ENCODE measurements at places on chromosomes 6 and 20.

GRCh38 chr6:116059713-116060571 is 749 bp downstream of the FRK start:
- no peak for DNase-seq

DNA sequence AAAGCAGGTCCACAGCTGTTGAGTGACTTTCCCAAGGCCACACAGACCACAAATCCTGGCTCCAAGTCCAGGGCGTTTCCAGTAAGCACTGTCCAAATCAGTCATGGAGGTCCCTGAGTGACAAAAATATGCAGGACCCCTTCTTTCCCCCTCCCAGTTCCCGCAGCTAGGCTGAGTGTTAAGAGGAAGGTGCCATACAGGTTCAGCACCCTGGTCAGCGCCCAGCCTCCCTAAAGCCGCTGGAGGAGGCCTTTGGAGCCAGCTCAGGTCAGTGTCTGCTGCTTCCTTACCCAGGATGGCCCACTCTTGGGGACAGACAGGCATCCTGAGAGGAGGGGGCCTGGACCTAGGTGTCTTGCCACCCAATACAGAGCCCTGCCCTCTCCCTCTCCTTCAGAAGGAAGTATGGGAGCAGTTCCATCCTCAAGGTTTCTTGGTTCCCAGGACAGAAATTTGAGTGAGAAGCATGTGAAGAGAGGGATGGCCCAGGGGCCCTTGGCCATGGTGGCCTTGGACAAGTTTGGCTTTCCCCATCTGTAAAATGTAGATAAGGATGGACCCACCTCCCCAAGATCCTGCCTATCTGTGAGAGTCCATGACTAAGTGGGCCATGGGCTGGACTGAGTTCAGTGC is 13.2 kb downstream of the TMEM74B start:
- DNase-seq = peak; percentile 10

DNA sequence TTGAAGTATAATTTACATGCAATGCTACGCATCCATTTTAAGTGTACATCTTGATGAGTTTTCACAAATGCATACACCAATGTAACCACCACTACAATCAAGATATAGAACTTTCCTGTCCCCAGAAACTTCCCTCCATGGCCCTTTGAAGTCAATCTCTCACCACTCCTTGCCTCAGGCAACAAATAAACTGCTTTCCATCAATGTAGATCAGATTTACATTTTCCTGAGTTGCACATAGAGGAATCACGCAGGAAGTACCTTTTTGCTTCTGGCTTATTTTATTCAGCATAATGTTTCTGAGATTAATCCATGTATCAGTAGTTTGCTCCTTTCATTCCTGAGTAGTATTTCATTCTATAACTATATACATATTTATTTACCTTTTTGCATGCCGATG is 59.6 kb upstream of the NNAT start:
- no peak for DNase-seq

- peak; percentile 50 for DNase-seq
Observed at GRCh38 chr6:127516662-127517273, 2.4 kb downstream of the MTCL3 start.

GRCh38 chr20:41467690-41468089 is 101.1 kb upstream of the EMILIN3 start:
- DNase-seq = no peak

DNA sequence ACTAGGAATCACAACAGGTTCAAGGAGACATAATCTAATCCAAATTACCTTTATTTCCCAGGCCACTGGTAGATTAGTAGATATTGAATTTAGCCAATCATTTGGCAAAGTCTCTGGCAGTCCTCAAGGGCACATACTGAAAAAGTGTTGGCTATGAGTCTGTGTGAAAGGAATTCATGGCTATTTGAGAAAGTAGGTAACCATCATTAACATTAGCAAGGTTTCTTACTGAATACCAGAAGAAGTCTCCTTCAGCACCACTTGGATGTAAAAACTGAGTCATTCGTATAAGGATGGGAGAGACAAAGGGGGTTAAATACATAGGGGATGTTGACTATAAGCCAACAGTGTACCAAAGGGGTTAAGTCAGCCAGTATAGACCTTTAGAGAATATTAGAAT is 36.7 kb downstream of the AGPAT4 start:
- no peak for DNase-seq

DNA sequence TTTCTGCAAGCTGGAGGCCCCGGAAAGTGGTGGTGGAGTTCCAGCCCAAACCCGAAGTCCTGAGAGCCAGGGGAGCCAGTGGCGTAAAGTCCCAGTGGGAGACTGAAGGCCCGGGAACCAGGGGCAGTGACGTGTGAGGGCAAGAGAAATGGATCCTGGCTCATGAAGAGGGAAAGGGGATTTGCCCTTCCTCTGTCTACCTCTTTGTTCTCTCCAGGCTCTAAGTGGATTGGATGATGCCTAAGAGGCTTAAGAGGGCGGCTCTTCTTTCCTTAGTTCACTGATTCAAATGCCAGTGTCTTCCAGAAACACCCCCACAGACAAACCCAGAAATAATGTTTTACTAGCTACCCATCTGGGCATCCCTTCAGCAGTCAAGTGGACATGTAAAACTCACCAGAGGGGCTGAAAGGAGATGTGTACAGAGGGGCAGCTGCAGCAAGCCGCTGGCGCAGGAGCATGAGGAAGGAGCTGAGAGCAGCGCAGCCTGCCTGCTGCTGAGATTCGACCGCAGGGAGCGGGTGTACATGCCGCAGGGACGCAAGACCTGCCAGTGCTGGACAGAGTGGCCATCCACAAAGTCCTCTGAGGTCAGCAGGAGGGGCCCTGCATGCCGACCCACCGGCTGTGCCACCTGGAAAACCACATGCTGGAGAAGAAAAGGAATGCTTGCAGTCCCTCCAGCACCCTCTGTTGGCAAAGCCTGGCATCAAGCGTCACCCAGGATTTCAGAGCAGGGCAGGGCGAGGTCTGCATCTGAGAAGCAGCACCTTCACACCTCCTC is 29.5 kb downstream of the CDYL start:
- peak; percentile 22 for DNase-seq

DNA sequence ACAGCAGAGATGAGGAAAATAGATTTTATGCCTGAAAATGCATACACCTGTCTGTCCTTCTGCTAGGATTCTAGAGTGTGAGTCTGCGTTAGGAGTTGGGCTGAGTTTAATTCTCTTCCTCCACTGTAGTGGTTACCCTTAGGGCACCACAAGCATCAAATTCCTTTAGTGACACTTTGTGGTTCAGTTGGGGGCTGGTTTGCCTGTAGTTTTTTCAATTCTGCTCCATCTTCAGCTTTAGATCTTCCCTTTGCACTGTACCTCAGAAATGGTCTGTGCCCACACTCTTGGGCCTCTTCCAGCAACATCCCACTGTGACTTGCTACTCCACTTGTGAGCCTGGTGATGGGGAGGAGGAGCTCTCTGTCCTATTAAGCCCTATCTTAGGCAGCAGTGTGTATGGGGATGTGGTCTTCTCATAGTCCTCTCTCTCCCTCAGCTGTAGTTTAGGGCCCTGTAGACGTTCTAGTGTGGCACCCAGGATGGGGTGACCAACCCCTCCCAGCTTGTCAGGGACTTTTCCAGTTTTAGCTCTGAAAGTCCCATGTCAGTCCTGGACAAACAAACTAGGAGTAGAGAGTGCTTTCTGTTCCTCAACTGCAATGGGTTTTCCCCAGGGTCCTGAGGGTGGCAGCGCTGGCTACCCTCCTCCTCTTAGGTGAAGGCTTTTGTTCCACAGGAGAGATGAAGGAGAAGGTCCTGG is 19.7 kb upstream of the OGFRL1 start:
- no peak for DNase-seq

- no peak for DNase-seq
Observed at GRCh38 chr6:24990944-24991809, 55.4 kb upstream of the RIPOR2 start.

DNA sequence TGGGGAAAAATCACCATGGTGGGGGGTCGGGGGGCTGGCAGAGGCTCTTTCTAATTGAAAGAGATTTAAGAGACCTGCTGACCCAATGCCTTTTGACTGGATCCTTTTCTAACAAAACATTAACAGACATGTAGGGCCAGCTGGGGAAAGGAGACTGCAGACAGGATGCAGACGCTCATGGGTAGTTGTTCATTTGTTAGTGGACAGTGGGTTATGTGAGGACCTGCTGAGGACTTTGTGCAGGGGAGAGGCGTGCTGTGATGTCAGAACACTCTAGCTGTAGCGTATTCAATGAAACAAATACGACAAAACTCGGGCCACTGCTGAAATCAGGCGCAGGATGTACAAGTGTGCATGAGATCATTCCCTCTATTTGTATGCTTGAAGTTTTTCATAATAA is 1.2 kb downstream of the IP6K3 start:
- no peak for DNase-seq

GRCh38 chr20:60310560-60311349 is 352.5 kb downstream of the CDH26 start:
- DNase-seq = no peak

DNA sequence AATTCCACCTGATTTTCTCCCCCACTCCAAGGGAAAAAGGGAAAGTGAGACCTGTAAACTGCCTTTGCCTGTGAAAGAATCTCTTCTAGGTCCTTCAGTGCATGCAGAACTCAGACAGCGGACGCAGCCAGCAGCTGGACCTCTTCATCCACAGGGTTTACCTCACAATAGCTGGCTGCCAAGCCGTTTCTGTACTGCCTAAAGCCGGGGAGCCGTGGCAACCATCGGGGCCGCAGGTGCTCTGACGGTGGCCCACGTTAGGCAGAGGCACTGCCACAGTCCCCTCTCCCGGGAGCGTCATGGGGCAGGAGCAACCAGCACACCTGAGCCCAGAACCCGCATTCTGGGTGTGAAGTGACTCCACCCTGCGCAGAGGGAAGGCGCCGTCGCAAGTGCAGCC is 206.1 kb downstream of the TTLL2 start:
- no peak for DNase-seq

DNA sequence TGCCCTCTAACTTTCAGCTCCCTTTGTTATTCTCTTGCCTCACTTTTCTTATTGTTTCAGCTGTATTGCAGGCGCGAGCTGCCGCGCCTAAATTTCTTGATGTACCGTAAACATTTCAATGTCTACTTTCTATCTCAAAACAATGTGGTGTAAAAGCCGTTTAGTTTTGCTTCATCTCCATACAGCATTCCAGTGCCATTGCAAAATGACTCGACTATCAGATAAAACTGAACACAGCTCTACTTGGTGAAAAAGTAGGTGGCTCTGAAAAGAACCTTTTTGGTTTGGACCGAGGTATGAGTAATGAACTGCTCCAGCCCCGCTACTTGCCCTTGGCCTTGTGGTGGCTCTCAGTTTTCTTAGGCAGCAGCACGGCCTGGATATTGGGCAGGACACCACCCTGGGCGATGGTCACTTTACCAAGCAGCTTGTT is 74.6 kb downstream of the OR2B2 start:
- DNase-seq = no peak

DNA sequence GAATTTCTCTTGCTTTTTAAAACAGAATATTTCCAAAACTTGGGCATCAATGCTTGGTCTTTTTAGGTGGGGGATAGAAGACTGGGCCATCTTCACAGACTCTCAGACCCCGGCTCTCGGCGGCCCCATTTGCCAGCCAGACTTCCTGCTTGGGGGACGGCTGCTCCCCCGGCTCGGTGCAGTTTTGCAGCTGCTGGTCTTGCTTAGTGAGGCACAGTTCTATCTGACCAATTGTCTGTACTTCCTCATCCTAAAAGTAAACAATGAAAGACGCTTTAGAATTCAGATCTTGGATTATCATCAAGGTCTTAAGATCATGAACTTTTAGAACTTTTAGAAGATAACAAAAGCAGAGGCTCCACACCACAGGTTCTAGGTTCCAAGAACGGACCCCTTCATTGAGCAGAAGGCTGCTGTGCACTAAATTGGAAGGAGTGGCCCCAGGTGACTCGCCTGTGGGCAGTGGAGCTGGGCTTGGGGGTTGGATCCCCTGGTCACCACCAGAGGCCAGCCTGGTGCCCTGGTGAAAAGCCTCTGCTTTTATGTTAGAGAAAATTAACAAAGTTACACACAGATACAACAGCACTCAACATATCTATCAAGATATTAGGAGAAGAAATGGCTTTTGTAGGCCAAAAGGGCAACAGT is 26.7 kb downstream of the RNASET2 start:
- DNase-seq = peak; percentile 27

- no peak for DNase-seq
Observed at GRCh38 chr20:63718996-63719395, 11.2 kb downstream of the ZGPAT start.

DNA sequence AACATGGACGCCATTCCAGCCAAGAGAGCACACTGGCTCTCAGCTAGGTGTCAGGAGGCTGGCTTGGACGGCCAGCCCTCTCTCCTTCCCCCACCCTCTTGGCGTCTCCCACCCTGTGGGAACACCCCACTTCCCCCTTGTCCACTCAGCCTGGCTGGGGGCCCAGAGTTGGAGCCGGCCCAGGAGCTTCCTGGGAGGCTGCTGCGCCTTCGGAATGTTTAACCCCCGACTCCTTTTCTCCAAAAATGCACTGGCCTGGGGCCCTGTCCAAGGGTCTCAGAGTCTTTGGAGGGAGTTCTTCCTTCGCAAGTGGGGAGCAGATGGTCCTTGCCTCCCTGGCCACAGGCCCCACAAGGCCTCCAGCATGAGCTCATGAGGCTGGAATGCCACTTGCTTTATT is 4.1 kb downstream of the ADAM33 start:
- DNase-seq = no peak

- no peak for DNase-seq
Observed at GRCh38 chr6:139647016-139647415, 272.6 kb upstream of the CITED2 start.

- DNase-seq = no peak
Observed at GRCh38 chr6:39347206-39347605, 24.7 kb upstream of the KCNK16 start.

GRCh38 chr6:159608961-159609651 is 83.9 kb downstream of the SOD2 start:
- DNase-seq = peak; percentile 66

- DNase-seq = no peak
Observed at GRCh38 chr6:43037706-43038105, 15.9 kb downstream of the CUL7 start.

DNA sequence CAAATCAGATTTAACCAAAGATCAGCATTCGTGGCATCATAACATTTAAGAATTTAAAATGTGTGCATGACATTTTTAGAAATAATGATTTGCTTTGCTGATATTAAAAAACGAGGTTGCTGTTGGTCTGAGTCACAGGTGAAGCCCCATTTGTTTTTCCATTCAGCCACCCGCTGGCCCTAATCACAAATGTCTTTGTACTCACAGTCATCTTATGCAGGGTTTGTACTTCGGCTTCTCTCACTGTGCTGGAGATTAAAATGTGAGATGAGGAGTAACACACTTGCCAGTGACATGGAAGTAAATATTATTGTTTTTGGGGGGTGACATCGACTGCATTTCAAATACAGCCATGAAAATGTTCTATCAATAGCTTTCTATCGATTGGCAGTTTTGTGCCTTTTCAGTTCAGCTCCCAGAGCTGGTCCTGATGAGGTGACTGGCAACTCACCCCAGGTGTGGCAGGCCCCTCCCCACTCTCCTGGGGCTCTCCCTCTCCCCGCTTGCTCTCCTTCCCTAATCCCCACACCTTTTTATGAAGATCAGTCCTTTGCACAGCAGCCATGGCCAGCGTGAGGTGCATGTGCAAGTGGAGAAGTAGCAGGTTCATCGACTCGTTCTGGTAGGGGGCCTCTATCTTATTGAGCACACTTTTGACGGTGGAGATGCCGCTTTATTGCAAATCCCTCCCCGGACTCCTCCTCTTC is 58.8 kb upstream of the FUCA2 start:
- DNase-seq = no peak

- no peak for DNase-seq
Observed at GRCh38 chr6:39143238-39143930, 28.4 kb upstream of the SAYSD1 start.

Measured in OCI-LY7 (cell line).